Stimulated activated CD4-positive, alpha-beta T cell treated with anti-CD3 and anti-CD28 coated beads, TNF-alpha, amount 100 ng/mL, for 24 hours (primary cell): ENCODE measurements at places on chromosomes 13 and 19.

- no peak for DNase-seq
These were observed 329.8 kb upstream of the MIR17HG start for GRCh38 chr13:91017669-91018053.

GRCh38 chr13:53089951-53090350 lies 61.3 kb downstream of the OLFM4 start:
- no peak for DNase-seq

- no peak for DNase-seq
These were observed 153.9 kb downstream of the TEX29 start for GRCh38 chr13:111474136-111475002.

DNA sequence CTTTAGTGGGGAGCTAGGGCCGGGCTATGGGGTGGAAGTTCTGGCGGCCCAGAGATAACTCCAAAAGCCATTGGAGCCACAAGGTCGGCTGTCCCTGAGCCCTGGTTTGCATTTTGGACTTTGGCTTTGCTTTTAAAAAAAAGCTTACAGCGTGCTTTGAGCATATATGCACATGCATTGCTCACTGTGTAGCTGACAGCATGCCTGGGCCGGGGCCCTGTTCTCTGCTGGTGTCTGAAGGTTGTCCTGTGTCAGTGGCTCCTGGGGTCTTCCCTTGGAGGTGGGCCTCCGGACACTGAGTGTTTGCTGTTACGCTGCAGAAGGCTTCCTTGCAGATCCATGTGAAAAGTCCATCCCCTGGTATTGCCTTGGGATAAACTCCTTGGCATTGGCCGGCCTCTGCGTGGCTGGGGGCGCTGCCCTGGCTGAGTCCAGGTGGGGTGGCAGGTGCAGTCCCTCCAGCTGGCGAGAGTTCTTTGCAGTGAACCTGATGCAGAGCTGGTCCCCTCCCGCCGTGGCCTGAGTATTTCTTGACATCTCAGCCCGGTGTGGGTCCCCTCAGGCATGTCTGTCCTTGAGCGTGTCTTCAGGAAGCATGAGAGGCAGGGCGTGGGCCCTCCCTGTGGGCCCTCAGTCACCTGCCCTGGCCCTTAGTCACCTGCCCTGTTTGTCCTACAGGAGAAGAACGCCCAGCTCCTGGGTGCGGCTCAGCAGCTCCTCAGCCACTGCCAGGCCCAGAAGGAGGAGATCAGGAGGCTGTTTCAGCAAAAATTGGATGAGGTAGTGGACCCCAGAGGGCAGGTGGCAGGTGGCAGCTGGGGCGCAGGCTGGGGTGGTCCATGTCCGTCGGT lies 23.0 kb downstream of the PLEKHJ1 start:
- no peak for DNase-seq

DNA sequence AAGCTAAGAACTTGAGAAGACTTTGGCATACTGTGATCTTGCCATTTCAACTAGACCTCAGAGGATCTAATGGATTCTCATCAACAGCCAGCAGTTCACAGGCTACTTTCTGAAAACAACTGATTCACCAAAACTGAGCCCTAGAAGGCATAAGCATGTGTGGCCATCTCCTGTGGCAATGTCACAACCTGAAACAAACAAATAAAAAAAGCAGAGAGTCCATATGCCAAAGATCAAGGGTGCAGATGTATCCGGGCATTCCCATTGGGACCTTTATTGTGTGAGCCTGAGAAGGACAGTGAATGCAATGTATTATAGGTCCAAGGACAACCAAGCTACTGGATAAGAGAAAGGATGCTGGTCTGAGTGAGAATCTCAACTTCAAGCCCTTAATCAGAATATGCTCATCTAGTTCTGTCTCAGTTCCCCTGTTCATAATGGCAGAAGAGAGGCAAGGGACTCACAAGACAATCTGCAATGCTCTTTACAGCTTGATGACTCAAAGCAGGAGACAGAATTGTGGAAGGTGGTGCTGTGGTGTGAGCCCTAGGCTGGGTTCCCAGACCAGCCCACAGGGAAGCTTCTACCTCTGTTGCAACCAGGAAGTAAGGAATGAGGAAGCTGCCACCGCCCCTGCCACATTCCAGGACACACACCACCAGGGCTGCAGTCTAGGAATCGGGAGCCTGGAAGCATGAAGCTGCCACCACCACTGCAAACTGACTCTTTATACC lies 133.7 kb downstream of the RAP2A start:
- DNase-seq, result no peak

DNA sequence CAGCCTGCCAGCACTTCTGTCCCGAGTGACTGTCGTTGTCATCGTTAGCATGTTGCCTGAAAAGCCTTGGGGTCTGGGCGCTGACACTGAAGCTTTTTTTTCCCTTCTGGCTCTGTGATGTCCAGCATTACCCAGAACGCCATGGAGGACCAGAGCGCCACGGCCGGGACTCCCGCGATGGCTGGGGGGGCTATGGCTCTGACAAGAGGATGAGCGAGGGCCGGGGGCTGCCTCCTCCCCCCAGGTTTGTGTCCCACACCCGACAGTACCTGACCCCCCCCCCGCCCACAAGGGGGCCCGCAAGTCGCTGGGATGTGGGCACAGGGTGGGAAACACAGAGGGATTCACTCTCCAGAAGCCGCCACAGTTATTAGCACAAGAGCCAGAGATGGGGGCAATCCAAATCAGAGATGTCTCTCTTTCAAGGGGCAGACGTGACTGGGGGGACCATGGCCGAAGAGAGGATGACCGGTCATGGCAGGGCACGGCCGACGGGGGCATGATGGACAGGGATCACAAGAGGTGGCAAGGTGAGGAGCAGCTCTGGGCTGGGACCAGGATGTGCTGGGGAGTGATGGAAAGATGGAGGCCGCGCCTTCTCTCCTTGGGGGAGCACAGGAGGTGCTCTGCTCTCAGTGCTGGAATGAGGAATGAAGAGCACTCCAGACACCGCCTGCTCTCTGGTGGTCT lies 13.2 kb downstream of the MICOS13 start:
- no peak for DNase-seq

GRCh38 chr13:101488734-101489133 lies 36.3 kb downstream of the ITGBL1 start:
- DNase-seq, result no peak

DNA sequence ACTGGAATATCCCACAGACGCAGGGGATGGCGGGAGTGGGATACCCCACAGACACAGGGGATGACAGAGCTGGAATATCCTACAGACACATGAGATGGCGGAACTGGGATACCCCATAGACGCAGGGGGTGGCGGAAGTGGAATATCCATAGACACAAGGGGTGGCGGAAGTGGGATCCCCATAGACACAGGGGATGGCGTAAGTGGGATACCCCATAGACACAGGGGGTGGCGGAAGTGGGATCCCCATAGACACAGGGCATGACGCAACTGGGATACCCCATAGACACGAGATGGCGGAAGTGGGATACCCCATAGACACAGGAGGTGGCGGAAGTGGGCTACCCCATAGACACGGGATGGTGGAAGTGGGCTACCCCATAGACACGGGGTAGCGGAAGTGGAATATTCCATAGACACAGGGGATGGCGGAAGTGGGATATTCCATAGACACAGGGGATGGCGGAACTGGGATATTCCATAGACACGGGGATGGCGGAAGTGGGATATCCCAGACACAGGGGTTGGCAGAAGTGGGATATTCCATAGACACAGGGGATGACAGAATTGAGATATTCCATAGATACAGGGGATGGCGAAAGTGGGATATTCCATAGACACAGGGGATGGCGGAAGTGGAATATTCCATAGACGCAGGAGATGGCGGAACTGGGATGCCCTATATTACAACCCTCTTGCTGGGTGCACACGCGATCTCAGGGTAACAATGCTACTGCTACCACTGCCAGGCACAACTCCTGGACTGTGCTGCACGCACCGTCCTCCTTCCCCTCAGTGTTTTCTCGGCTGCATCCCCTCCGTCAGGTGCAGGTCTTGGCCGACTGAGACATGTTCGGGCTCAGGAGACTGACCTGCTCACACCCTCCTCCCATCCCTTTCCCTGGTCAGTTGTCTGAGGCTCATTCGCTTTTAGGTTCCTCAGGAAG lies 28.1 kb downstream of the ZNF787 start:
- DNase-seq, result no peak

DNA sequence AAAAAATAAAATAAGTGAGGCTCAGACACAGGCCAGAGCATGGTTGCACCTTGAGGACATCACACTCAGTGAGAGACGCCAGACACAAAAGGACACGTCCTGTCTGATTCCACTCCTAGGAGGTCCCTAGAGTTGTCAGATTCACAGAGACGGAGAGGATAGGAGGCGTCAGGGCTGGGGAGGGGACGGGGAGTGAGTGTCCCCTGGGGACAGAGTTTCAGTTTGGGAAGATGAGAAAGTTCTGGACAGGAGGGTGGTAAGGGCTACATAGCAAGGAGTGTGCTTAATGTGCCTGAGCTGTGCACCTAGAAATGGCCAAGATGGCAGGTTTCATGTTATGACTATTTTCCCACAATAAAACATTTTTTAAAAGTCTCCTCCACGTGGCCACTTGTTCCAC lies 2.2 kb upstream of the GRIN3B start:
- no peak for DNase-seq

GRCh38 chr19:46460981-46461380 lies 10.4 kb downstream of the PNMA8A start:
- DNase-seq, result no peak

- no peak for DNase-seq
These were observed 199.9 kb downstream of the DIAPH3 start for GRCh38 chr13:59963827-59964226.

DNA sequence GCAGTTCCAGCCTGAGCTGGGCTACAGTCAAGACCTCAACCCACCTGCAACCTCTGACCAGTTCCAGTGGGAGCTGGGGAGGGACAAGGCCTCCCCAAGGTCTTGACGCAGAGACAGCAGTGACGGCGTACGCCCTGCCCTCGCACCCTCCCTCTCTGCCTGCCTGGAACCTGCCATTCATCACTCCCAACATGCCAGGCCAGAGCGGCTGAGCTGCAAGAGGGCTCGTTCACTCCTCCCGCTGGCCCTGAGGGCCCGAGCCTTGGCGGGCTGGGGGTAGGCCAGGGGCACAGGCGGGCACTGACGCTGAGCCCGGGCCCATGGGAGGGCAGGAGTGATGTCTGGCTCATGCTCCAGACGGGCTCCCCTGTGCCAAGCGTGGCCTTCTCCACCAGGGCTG lies 8.2 kb downstream of the NDUFA11 start:
- no peak for DNase-seq

DNA sequence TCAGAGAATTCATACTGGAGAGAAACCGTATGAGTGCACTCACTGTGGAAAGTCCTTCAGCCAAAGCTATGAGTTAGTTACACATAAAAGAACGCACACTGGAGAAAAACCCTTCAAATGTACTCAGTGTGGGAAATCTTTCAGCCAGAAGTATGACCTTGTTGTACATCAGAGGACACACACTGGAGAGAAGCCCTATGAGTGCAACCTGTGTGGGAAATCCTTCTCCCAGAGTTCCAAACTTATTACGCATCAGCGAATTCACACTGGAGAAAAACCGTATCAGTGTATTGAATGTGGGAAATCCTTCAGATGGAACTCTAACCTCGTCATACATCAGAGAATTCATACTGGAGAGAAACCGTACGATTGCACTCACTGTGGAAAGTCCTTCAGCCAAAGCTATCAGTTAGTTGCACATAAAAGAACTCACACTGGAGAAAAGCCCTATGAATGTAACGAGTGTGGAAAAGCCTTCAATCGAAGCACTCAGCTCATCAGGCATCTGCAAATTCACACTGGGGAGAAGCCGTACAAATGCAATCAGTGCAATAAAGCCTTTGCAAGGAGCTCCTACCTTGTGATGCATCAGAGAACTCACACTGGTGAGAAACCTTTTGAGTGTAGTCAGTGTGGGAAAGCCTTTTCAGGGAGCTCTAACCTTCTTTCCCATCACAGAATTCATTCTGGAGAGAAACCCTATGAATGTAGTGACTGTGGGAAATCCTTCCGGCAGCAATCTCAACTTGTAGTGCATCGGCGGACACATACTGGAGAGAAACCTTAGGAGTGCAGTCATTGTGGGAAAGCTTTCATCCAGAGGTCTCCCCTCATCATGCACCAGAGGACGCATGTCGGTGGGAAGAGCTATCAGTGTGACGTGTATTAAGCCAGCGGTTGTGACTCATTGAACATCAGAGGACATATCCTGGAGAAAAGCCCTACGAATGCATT lies 16.5 kb upstream of the ZNF8 start:
- DNase-seq, result no peak

DNA sequence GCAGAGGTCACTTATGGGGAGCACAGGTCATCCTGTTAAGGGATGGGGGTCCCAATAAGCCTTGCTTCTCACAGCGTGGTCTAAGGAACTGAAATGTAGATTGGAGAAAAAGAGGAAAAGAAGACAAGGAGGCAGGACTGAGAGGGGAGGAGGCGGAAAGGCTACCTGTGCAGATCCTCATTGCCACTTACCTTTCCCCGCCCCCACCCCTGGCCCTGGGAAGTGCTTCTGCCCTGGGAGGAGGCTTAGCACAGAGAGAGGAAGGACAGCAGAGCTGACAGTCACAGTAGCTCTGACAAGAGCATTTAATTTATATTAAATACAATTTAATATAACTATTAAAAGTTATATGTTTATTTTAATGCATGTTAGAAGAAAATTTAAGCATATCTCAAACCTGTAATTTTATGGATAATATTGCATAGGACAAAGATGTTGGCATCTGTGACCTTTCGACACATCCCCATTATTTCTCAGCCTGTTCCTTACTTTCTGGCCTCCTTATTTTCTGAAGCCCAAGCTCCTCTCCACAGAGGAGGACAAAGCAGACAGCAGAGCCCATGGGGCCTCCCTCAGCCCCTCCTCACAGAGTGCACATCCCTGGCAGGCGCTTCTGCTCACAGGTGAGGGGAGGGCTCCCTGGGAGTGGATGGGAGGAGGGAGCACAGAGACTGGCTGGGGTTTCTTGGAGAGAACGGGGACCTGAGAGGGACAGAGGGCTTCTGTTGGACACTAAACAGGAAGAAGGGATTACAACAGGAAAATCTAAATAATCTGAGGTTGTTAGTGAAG lies 23.4 kb downstream of the CEACAM21 start:
- no peak for DNase-seq

- DNase-seq, result no peak
These were observed 230.7 kb downstream of the RFC3 start for GRCh38 chr13:34048652-34049051.

- no peak for DNase-seq
These were observed 523.0 kb upstream of the NBEA start for GRCh38 chr13:34419025-34419424.

- no peak for DNase-seq
These were observed 52.1 kb downstream of the FLT1 start for GRCh38 chr13:28442839-28443238.
